Cortex of kidney (tissue), 1 donor: ENCODE measurements at places on chromosomes 16 and 17.

DNA sequence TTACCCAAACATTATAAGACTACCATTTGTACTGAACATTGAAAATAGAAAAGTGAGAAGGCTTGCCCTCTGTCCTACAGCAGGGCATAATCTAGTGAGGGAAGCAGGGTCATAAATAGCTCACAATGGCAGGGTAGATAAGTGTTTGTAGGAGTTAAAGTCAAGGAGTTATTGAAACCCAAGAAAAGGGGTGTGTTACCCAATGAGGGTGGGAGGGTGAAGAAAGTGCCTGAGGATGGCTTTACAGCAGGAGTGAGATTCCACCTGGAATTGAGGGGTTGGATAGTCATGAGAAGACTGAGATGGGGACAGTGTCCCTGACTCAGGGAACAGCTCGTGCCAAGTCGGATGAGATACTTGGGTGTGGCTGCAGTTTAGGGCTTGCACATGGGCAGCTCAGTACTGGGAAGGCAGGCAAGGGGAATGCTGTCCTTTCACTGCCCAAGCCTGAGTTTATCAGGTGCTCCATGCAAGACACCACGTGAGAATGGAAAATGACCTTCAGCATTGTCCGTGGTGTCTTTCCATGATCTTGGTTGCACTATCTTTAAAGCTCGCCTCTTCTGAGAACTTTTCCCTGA is 393.2 kb upstream of the MAF start:
- DNase-seq = no peak

GRCh38 chr16:62543516-62543915 is 507.3 kb upstream of the CDH8 start:
- no peak for DNase-seq

- DNase-seq = no peak
Observed at GRCh38 chr16:83392743-83393142, 415.0 kb upstream of the HSBP1 start.

DNA sequence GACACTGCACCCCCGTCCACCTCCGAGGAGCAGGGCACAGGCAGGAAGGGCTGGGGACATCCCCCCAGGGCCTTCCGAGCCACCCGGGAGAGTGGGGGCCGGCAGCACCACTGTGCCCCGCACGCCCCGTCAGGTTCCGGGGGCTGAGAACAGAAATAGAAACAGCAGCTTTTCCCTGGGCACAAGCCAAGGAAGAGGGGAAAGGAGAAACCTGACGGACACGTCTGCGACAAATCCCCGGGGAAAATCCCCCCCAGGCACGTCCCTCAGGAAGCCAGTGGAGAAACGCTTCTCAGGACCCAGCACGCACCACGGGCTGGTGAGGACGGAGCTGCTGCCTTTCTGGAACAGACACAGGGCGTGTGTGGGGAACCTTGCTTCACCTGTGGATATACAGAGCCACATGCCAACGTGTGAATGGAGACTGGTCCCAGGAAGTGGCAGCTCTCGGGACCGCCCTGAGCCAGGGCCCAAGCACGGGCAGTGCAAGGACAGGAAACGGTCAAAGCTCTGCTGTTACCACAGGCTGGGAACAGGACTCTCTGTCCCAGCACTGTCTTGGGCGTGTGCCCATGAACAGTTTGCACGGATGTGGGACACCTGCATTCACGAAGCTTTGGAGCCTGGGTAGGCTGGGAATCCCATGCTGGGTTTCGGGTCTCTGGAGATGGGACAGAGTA is 1.2 kb upstream of the TMEM204 start:
- no peak for DNase-seq

DNA sequence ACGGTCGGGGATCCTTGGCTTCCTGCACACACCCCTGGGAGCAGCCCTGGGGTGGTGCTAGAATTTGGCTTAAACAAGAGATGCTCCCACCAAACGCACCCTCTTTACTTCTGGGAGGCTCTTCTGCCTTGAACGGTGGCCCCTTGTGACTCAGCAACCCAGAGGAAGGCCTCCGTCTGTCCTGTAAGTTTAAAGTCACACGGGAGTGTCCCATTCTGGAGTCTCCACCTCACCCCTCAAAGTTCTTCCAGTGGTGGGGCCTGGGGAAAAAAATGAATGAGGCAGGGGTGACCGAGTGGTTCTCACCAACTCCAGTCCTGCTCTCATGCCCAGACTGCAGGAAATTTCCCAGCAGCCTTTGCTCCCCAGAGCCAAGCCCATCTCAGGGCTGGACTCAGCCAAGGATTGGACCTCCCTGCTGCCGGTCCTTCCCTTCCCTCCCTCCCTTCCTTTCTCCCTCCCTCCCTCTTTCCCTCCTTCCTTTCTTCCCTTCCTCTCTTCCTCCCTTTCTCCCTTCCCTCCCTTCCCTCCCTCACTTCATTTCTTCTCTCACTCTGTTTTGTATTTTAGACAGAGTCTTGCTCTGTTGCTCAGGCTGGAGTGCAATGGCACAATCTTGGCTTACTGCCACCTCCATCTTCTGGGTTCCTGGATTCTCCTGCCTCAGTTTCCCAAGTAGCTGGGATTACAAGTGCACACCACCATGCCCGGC is 11.4 kb downstream of the ITGAD start:
- DNase-seq = no peak
